Stimulated activated CD4-positive, alpha-beta T cell treated with anti-CD3 and anti-CD28 coated beads, Interleukin-4, amount 100 ng/mL, for 1 hour (primary cell): ENCODE measurements at places on chromosomes 1 and 21.

GRCh38 chr1:94982398-94982797 lies 55.5 kb upstream of the CNN3 start:
- DNase-seq: no peak

DNA sequence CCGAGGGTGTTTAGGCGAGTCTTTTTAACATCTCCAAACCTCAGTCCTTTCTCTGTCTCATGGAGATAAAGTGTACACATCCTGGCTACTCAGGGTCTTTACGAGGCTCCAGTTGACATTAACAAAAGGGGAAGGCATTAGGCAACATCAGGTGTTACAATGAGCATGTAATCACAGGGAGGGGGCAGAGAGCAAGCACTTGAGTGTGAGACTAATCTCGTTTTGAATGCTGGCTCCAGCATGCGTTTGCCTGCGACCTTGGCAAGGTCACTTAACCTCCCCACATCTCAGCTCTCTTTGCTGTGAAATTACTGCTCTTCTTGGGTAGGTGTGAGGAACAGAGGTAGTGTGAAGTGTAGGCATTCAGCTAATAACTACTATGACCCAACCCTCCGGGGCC lies 3.1 kb downstream of the TNNT2 start:
- no peak for DNase-seq

DNA sequence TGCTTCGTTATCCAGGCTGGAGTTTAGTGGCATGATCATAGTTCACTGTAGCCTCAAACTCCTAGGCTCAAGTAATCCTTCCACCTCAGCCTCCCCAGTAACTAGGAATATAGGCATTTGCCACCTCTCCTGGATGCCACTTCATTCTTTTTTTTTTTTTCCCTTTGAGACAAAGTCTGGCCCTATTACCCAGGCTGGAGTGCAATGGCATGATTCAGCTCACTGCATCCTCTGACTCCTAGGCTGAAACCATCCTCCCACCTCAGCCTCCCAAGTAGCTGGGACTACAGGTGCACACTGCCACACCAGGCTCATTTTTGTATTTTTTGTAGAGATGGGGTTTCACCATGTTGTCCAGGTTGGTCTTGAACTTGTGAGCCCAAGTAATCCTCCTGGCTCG lies 19.3 kb downstream of the OSBPL9 start:
- no peak for DNase-seq

DNA sequence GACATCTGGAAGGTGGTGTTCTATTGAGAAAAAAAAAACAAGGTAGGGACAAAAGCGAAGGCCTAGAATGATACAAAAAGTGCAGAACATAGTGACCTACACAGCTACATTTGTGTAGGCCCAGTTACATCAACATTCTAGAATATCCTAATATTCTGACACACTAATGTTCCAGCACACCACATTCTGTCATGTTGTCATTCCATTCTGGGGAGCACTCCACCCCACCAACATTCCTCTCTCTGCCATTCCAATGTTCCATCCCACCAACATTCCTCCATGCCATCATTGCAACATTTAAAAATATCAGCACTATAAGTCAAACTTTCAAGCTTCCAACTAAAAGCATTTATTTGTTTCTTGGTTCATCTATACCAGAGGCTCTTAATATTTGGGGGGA lies 28.5 kb downstream of the COA7 start:
- DNase-seq: no peak

GRCh38 chr1:164765557-164765956 lies 206.6 kb downstream of the PBX1 start:
- DNase-seq: no peak

- no peak for DNase-seq
Observed at GRCh38 chr1:70041317-70042045, 163.9 kb downstream of the LRRC40 start.
